ENCODE measurements at places on chromosomes 16 and 17.

DNA sequence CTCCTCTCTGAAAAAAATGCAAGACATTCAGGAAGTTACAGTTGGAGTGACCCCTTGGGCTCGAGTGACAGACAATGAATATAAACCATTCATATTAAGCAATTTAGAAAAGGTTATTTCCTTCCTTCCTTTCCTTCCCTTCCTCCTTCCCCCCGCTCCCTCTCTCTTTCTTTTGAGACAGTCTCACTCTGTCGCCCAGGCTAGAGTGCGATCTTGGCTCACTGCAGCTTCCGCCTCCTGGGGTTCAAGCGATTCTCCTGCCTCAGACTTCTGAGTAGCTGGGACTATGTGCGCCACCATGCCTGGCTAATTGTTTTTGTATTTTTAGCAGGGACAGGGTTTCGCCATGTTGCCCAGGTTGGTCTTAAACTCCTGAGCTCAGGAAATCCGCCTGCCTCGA is 13.2 kb downstream of the PSMD12 start:
- DNase-seq, result no peak

- DNase-seq, result no peak
Observed at GRCh38 chr16:56532714-56533113, 12.9 kb upstream of the BBS2 start.

GRCh38 chr17:8267480-8268147 is 18.5 kb downstream of the PFAS start:
- DNase-seq, result no peak

DNA sequence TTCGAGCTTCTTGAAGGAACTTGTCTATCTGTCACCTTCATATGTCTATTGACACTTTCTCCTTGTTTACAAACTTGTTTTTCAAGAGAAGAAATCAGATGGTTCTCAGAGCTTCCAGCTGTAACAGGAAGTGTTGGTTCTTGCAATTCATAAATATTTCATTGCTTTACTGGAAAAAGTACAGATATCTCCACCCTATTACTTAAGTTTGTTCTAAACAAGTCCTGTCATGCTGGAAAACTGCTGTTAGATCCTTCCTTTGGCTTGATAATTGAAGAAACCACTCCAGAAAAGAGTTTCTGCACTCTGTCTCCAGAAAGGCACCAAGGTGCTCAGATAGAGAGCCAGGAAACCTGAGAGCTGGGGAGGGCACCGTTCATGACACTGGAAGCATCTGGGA is 181.6 kb downstream of the DNAH9 start:
- DNase-seq, result no peak

GRCh38 chr16:69411064-69411985 is 13.1 kb upstream of the CYB5B start:
- DNase-seq, result no peak

DNA sequence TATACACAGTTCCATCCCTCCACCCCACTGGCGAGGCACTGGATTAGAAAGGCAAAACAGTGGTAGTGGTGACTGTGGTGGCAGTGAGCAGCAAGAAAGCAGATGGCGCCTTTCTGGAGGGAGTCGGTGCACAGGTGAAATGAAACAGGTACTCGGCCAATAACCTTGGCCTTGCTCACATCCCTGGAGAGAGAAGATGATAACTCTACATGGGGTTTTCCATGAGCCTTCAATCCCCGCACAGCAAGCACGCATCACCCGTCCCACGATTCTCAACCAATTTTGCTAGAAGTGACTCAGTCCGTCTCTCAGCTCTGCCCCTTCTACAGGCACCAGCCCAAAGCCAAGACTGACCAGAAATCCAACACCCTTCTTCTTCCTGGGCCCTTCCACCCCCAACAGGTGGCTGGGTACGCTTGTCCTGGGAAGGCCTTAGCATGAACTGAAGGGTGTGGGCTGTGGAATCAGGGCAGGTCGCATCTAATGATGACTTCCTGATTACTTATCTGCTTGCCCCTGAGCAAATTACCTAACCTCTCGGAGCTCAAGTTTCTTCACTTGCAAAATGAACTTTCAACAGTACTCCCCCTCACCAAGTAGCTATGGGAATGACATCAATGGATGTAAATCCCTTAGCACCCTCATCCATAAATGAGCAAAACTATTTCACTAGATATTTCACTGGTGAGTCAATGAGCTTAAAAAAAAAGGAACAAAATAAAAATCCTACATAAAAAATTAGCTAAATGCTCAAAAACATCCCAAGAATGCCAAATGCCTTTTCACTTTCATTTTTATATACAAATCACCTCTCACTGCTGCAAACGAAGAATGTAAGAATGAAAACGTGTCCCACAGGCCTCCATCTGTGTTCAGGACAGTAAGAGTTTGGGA is 18.0 kb downstream of the XPO6 start:
- peak; percentile 79 for DNase-seq

GRCh38 chr16:35685085-35685484 is 2225.7 kb downstream of the TP53TG3F start:
- no peak for DNase-seq

DNA sequence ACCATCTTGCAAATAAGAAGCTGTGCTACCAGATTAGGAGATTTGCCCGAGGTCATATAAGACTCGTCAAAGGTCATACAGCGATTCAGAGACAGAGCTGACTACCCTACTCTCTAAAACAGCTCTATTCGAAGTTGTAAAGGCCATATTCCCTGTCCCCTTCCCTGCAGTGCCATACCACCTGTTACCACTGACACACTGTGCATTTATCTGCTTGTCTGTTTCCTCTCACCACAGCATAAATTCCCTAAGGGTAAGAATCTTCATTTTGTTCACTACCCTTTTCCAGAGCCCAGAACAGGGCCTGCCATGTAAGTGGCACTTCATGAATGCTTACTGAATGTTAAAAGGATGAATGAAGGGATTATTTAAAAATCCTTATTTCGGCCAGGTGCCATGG is 3.4 kb upstream of the KSR1 start:
- DNase-seq, result no peak
